Brain (organoid and tissue), 16 donors: ENCODE measurements at places on chromosomes 5 and 9.

DNA sequence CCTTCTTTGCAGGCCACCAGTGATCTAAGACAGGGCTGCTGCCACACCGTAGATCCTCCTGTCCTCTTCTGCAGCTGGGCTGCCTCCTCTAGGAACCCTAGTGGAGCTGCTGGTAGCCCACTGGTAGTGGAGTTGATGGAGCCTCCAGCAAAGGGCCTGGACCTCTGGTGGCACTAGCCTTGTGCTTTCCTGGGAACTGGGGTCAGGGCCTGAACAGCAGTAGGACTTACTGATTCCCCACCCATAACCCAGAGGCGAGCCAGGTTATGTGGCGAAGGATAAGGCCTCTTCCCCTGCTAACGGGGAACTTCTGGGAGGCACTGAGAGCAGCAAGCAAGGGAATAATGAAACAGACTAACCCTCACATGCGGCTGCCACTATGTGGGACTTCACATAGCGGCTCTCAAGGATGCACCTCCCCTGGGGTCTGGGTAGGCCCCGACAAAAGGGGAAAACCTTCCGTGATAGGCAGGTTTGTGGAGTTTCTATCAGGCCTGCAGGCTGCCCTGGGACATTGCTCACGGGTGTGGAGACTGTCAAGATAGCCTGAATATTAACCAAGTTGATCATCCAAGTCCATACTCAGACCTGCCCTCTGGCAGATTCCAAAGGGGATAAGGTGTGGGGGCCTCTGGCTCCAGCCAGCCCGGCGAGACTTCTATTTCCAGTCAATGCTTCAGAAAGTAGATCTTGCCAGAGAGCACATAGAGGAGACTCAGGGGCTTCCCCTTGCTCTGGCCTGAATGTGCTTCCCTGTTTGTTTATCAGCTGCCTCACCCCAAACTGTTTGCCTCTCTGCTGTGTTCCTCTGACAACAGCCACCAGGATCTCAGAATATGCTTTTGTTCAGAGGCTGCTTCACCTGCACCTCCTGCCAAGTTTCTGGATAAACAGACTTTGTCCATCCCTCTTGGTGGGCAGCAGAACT is 7.4 kb downstream of the SLC22A4 start:
- DNase-seq = no peak

GRCh38 chr5:158398360-158399201 is 539.6 kb upstream of the CLINT1 start:
- no peak for DNase-seq

- no peak for DNase-seq
Measured at GRCh38 chr5:133785182-133785581, 172.8 kb upstream of the FSTL4 start.

GRCh38 chr9:130128251-130128650 is 44.0 kb upstream of the NCS1 start:
- DNase-seq = no peak

DNA sequence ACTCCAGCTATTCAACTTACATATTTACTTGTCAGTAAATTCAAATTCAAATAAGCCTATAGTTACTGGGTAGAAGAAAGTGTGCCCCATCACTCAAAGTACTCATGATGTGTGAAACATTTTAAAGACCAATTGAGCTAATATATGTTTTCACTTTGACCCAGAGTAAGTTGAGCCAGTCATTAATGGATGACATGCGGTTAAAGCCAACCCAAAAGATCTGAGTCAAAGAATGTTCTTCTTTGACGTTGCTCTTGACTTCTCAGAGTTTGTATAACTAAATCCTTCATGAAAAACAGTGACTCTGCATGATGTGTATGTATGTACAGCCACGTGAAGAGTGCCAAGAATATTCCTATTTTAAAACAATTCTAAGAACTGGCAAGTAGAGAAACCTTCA is 237.4 kb downstream of the NR2F1-AS1 start:
- no peak for DNase-seq

DNA sequence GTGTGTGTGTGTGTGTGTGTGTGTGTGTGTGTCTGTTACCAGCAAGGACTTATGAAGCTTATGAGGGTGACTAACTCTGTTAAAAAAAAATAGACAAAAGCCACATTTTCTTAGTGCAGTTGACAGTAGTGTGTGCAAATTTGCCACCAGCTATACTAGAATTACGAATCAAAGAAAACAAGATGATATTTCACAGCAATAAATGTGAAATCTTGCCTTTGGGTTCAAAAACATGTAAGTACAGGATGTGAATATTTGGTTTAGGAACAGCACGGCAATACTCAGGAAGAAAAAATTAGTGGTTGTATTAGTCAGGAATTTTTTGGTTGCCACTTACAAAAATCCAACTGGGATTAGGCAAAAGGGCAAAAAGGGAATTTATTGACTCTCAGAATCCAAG is 117.4 kb downstream of the NPR3 start:
- no peak for DNase-seq

- no peak for DNase-seq
Measured at GRCh38 chr5:463952-464351, 21.0 kb downstream of the EXOC3 start.

DNA sequence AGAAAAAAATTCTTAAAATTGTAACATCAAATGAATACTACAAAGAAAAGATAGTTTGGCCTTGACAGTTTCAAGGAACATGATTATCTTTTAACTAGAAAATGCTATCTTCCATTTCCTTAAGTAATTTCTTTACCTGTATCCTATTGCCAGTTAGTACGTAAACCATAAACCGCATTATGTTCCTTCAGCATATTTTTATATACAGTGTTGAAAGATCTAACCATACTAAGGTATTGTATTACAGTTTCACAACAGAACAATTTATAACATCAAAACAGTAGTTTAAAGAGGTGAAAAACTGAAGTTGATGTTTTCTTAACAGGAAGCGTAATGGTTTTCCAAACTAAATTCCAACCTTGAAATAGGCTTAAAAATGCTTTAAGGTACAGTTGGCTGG is 45.1 kb downstream of the GLRX start:
- DNase-seq = no peak

- DNase-seq = no peak
Measured at GRCh38 chr5:100446879-100447430, 88.2 kb upstream of the FAM174A start.

- DNase-seq = no peak
Measured at GRCh38 chr5:121962347-121962670, 534 bp downstream of the SRFBP1 start.

GRCh38 chr5:130402906-130403305 is 498.6 kb downstream of the CHSY3 start:
- DNase-seq = no peak
